H9 (cell line): ENCODE measurements at places on chromosomes 11 and 22.
A peak's percentile ranks its signal among the peaks of the same experiment; 100 is the strongest.

- DNase-seq, result no peak
These were observed 128.7 kb upstream of the C11orf58 start for GRCh38 chr11:16609769-16610168.

DNA sequence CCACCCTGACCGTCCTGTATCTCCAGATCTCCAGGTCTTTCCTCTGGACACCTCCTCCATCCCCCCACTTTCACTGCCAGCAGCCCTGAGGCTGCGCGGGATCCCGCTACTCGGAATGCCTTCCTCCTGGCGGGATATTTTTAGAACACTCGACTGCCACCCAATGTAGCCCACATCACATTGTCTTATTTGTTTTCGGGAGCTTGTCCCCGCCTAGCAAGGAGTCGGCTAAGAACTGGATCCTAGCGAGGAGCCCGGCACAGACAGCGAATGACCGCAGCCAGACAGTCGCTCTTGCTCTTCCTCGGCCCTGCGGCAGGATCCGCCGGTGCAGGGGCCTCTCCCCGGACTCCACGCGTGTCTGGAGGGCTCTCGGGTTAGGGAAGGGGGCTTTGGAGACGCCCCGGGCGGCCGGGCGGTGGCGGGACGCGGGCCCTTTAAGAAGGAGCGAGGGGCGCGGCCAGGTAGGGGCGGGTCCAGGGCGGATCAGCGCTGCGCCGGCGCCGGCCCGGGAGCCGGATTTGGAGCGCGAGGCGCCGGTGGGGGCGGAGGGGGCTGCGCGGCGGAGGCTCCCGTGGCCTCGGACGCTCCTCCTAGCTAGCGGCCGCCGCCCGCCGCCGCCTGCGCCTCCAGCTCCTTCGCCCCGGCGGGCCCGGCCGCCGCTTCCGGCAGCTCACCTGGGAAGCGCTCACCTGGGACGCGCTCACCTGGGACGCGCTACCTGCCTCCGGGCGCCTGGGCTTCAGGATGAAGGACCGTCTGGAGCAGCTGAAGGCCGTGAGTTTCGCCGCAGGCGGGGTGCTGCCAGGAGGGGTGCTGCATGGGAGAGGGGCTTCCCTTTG is at the start of gene STX3:
Gene STX3 (plus strand): TSS at position 518 of the 842 bp plus-strand sequence. CDS start 230 bp downstream, at position 748.
- peak; percentile 80 for DNase-seq

- no peak for DNase-seq
These were observed 40.8 kb upstream of the MYO18B start for GRCh38 chr22:25701056-25701780.

GRCh38 chr22:50011447-50012210 is 936 bp downstream of the IL17REL start:
- peak; percentile 32 for DNase-seq

DNA sequence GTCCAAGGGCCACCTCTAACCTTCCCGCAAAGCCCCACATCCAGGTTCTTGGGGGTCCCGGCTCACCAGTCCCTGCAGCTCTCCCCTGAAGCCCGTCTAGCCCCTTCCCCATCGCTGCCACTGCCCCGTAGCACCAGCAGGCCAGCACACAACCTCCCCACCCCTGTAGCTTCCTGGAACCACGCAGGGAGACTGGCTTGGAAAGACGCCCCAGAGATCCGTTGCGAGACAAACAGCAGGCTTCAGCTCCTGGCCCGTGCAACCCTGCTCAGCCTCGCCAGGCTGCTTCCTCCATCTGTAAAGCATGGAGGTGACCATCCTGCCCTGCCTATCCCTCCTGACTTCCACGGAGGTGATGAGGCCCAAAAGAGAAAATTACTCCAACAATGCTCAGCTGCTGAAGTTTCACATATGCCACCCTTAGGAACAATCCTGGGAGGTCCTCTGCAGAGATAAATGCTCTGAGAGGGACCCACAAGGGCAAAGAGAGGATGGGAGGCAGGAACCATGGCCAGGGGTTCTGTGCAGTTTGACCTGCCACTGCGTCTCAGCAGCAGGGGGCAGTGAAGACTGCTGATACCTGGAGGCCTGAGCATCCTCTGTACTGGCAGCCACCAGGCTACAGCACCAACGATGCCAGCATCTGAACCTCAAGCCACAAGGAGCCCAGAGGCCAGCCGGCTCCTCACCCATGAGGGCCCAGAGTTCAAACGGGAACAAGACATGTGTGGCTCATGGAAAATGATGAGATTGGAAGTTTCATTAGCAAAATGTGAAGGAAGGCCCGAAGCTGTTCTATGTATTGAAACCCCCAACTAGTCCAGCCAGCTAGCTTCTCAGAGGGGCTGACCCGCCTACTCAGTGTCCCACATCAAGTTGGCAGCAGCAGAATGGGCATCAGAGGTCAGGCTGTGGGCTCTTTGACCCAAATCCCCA is 16.1 kb downstream of the DGCR2 start:
- DNase-seq, result peak; percentile 50

GRCh38 chr22:21682385-21683175 is 16.8 kb downstream of the PPIL2 start:
- no peak for DNase-seq

- no peak for DNase-seq
These were observed 42.3 kb downstream of the CSF2RB start for GRCh38 chr22:36955691-36956090.

DNA sequence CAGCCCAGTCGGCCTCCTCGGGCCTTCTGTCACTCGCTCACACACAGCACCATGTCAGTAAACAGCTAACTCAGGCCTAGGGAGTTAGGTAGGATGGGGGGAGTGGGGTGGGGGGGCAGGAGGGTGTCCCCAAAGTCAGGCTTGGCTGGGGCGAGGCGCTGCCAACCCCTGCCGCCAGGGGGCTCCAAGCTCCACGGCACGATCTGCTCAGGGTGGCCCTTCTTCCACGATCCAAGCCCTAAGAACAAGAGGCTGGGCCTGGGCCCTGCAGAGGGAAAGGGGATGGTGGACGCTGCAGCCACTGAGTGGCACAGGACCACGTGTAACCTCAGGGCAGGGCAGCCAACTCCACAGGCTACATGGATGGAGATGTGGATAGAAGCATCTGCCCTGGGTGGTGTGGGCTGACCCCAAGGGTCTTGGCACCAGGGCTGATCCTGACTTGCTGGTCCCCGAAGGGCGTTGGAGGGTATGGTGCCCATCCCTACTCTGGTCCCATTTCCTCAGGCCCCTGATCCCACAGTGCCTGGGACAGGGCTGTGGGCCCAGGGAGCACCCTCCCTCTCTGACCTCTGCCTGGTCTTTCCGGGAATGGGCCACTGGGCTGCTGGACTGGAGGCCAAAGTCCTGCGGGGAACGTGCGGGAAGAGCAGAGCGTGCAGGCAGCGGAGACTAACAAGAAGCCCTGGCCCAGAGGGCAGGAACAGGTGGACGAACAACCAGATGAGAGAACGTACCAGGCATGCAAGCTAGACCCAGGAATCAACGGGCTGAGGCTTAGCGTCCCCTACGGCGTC is 29.1 kb upstream of the TXNRD2 start:
- DNase-seq, result peak; percentile 71

DNA sequence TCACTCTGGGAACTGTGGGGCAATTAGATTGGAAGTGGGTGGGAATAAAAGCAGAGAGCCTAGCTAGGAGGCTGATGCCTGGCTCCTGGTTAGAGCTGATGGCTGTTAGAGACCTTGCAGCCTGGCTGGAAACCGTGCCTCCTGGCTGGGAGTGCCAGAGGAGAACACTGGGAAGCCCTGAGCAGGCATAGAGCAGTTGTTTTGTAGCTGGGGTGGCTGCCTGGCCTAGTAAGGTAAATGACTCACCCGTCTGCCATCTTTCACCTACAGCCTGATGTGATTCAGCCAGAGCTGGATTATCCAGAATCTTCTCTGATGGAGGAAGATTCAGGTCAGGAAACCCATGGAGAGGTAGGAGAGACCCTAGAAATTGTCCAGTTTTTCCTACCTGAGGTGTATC is 6.1 kb downstream of the UQCR10 start:
- no peak for DNase-seq

- no peak for DNase-seq
These were observed 5.2 kb upstream of the OAF start for GRCh38 chr11:120205596-120206161.

GRCh38 chr11:934527-934926 is 8.9 kb downstream of the AP2A2 start:
- DNase-seq, result no peak

DNA sequence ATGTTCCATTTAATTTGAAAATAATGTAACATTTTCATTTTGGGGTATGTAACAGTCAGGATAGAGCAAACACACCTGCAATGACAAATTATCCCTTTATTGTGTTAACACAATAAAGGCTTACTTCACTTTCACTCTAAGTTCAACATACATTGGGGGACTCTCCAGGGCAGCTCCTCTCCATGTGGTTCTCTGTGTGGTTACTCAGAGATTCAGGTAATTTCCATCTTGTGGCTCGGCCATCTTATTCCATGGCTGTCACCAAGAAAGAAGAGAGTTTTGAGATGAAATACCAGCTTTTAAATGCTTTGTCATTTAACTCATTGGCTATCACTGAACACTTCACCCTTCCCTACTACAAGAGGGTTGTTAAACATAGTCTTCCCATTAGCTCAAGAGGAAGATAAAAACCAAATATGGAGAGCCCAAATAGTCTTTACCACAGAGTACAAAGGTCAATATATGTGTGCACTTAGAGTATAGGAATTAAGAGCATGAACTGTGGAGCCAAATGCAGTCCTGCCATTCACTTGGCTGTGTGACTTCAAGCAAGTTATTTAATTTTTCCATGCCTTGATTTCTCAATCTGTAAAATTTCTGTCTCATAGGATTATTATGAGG is 10.6 kb upstream of the TPH1 start:
- no peak for DNase-seq

- DNase-seq, result no peak
These were observed 22.3 kb downstream of the SHANK3 start for GRCh38 chr22:50694766-50695420.

DNA sequence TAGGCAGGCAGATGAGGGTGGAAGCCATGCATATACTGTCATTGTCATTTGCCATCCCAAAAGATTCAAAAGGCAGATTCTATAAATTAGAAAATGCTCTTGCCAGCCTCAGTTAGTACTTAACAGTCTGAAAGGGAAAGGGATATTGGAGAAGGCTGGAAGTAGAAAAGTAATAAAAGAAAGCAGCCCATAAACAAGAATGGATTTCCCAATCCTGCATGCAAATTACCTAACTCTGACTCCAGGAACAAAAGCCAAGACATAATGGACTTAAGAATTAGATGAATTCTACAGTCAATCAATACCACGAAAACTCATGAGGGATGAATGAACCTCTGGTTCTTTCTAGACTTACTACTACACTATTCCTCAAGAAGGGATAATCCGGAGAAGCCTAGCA is 5.9 kb downstream of the PAK1 start:
- no peak for DNase-seq
